ENCODE measurements at places on chromosomes 5 and 9. TPM values are rescaled to one million over a fixed set of nuclear protein-coding genes. Genes with fewer than 3 reads are reported as not detected.
A peak's percentile ranks its signal among the peaks of the same experiment; 100 is the strongest.

GRCh38 chr5:43556857-43557542, at the start of gene PAIP1:
PAIP1 (minus strand) TSS chr5:43557077; CDS start chr5:43556846, 231 bp downstream.
- peak; percentile 90 for DNase-seq

Gene TPRN
- 8.1 TPM for total RNA-seq

DNA sequence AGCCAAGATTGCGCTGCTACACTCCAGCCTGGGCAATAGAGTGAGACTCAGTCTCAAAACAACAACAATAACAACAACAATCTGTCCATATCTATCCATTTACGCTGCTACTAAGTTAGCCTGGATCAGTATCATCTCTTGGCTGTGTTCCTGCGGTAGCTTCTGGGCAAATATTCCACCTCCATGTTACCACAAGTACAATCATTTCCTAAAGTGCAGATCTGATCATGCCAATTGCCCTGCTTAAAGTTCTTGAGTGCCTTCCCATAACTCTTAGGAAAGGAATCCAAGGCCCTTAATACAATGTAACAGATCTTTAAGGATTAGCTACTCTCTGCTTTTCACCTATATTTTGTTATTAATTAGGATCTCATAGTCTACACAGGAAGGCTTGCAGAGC, 15.4 kb upstream of the PPP2R2B start:
- no peak for DNase-seq

Gene FAM78A
- total RNA-seq = 0.43 TPM

Gene UAP1L1
- total RNA-seq = 16.0 TPM

GRCh38 chr9:114694146-114694545, 12.2 kb upstream of the TEX48 start:
- DNase-seq = no peak

DNA sequence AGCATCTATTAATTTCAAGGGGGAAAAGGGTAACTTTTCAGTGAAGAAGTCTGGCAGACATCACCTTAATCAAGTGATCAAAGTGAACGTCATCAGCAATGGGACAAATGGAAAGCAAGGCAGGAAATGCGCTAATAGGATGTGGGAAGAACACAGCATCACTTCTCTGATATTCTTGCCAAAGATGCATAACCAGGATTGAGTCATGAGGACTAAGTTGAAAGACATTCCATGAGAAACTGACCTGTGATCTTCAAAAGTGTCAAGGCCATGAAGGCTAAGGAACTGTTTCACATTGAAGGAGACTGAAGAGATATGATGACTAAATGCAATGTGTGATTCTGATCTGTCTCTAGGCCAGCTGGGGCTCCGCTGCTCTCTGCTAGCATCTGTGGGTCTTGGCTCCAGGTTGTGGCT, 92.9 kb downstream of the NDFIP1 start:
- DNase-seq = peak; percentile 85

- DNase-seq = no peak
These were observed 91.8 kb upstream of the TXNDC8 start for GRCh38 chr9:110429453-110429852.

Gene AGXT2
- under 0.01 TPM for total RNA-seq

- no peak for DNase-seq
These were observed 111.7 kb downstream of the AP3B1 start for GRCh38 chr5:78182838-78183237.

- DNase-seq = peak; percentile 13
These were observed 20.1 kb downstream of the DIAPH1 start for GRCh38 chr5:141598391-141599345.

- peak; percentile 31 for DNase-seq
These were observed 103.9 kb upstream of the MEGF10 start for GRCh38 chr5:127186657-127187056.

Gene GFRA3
- total RNA-seq = not detected

Gene BAAT
- under 0.01 TPM for total RNA-seq

- DNase-seq = peak; percentile 45
These were observed 11.5 kb downstream of the SPOCK1 start for GRCh38 chr5:137487600-137487999.

Gene ACTBL2
- total RNA-seq = 0.97 TPM

- DNase-seq = no peak
These were observed 61.3 kb downstream of the GDA start for GRCh38 chr9:72210522-72210921.

Measured in fibroblast of villous mesenchyme (primary cell).